ENCODE measurements at places on chromosomes 4 and X. TPM values are rescaled to one million over a fixed set of nuclear protein-coding genes. Genes with fewer than 3 reads are reported as not detected.

The CXorf49 gene
- total RNA-seq, result not detected

The GAGE12H gene
- not detected for total RNA-seq

The ERAS gene
- not detected for total RNA-seq

The FHIP1A gene
- total RNA-seq, result 2.2 TPM

The ETDA gene
- total RNA-seq, result not detected

The GLUD2 gene
- total RNA-seq, result 0.33 TPM

The FBXL5 gene
- 64.8 TPM for total RNA-seq

The REPS2 gene
- 2.6 TPM for total RNA-seq

The DEFB131A gene
- not detected for total RNA-seq

The BTK gene
- total RNA-seq, result 0.13 TPM

The SYN1 gene
- total RNA-seq, result not detected

The GRIA2 gene
- not detected for total RNA-seq

All from endothelial cell of umbilical vein (primary cell).